ENCODE measurements at places on chromosomes 5 and 9.

- DNase-seq: no peak
Measured at GRCh38 chr9:35649431-35650340, 1.0 kb downstream of the SIT1 start.

DNA sequence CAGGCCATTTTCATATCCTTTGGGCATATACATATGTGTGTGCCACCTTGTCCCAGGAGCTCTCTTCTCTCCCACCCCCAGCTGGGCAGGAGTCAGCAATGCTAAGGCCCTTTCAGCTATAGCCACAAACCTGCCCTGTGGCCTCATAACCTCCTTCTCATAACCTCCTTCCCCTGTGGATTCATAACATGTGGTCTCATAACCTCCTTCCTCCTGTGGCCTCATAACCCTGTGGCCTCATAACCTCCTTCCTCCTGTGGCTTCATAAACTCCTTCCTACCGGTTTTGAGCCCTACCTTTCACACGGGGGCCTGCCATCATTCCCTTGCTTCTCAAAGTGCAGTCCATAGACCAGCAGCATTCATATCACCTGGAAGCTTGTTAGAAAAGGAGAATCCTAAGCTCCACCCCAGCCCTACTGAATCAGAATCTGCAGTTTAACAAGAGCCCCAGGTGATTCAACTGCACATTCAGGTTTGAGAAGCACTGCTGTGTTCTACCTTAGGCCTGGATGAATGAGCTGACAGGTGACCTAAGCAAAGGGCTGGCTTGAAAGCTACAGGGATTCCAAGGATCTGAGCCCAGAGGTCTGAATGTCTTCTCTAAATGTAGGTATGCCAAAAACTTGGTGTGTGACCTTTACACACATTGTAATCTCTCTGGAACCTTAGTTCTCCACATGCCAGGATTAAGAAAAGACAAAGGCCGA lies 41.9 kb upstream of the PLPP6 start:
- no peak for DNase-seq

- DNase-seq: no peak
Measured at GRCh38 chr9:111914749-111915424, 18.3 kb downstream of the UGCG start.

DNA sequence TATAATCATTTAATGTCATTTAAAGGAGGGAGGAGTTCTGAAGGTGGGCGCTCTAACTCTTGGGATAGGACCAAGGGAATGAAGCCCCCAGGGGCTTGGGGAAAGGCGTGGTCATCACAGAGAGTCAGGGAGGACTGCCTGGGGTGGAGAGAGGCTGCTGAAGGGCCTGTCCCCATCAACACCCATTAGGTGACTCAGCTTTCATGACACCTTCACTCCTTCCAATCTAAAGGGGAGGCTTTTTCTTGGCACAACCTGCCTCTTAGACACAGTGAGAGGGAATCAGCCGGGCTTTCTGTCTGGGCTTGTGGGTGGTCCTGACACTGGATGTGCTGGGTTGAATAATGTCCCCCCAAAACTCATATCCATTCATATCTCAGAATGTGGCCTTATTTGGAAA lies 31.4 kb upstream of the ANKRD33B start:
- DNase-seq: no peak

- no peak for DNase-seq
Measured at GRCh38 chr9:125293134-125293533, 31.5 kb downstream of the GAPVD1 start.

GRCh38 chr9:79221084-79221483 lies 350.7 kb upstream of the TLE4 start:
- DNase-seq: no peak

- no peak for DNase-seq
Measured at GRCh38 chr9:114388764-114389375, 1.1 kb upstream of the AKNA start.

DNA sequence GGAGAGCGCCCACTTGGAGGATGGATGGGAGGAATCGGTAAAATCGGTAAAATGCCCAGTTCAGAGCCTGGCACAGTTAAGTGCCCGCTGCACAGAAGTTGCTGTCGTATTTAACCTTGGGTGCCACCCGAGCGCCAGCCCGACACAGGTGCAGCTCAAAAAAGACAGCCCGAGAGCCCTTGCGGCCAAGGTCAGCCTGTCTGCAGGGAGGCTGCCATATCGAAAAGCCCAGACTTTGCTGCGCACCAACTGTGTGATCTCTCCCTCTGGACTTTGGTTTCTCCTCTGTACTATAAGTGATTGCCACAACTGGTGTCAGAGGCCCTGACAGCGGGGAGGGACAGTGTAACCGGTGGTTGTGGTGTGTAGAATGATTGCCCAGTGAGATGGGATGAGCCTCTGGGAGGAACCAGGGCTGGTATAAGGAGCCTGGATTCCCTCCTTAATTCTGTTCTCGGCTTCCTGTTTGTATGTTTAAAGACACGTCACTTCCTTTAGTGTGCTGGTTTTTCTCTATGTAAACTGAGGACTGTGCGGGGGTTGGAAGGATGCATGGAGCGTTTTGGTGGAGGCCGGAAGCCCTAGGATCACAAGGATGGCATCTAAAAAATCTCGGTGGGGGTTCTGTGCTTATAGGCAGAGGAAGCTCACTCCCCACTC lies 792 bp downstream of the NTMT1 start:
- DNase-seq: no peak

DNA sequence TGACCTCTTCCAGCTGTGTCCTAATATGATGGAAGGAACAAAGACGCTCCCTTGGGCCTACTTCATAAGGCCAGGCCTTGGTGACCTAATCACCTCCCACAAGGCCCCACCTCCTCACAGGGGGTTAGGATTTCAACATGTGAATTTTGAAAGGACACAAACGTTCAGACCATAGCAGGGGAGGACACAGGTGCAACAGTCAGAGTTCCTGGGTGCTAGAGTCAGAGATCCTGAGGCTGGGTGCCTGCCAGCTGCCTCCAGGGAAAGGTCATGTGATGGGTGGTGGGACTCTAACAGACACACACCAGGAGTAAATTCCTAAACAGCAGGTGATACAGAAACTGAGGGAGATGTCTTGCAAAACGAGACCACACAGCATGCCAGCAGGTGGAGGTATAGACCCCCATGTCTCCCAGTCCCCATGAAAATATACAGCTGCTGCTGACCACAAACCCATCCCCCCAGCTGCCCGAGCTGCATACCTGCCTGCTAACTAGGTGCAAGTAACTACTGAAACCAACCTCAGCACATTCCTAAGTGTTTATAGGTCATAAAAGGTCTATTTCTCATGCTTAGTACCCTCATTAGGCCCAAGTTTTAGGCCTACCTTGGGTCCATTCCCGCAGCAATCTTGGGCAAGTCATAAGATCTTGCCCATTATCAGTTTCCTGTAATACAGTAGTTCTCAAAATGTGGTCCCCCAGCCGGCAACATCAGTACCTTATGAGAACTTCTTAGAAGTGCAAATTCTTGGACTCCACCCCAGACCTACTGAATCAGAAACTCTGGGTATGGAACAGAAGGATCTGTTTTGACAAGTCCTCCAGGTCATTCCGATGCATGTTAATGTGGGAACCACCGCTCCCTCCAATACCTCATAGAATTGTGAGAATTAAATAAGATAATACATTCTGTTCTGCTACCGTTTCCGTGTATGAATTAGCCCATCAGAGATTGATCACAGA lies 245.3 kb downstream of the ENC1 start:
- peak; percentile 65 for DNase-seq

DNA sequence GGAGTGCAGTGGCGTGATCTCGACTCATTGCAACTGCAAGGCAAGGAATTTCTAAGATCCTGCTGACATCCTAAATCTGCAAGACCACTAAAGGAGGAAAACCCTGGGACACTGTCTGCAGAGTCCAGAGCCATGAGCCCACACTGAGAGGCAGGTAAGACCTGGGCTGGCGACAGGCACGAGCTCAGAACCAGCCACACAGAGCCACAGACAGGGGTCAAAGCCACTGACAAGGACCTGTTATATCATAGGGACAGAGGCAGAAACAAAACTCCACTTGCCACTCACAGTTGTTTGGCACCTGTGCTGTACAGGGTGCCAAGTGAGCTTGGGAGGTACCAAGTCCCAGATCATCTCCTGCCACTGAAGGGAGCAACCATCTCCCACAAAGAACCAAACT lies 34.2 kb downstream of the IPPK start:
- DNase-seq: no peak

- DNase-seq: no peak
Measured at GRCh38 chr9:5553211-5553610, 42.9 kb downstream of the PDCD1LG2 start.

All from WERI-Rb-1 (cell line).